ENCODE measurements at places on chromosomes 7 and 10.

DNA sequence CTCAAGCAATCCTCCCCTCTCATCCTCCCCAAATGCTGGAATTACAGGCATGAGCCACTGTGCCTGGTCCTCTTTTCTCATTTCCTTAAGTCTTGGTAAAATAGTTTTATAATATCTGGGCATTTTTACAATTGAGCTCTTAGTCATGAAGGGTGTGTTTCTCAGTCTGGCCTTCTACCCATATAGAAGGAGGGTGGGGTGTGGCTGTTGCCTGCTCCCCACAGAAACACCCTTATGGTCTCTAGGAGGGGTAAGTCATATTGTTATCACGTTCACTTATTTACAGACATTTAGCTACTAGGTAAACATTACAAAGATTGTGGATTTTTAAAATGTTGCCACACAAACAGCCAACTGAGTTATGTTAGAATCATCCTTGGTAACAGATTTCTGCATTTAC is 6.7 kb upstream of the OTUD1 start:
- DNase-seq = no peak

- DNase-seq = no peak
Observed at GRCh38 chr10:110436554-110437350, 61.0 kb upstream of the DUSP5 start.

DNA sequence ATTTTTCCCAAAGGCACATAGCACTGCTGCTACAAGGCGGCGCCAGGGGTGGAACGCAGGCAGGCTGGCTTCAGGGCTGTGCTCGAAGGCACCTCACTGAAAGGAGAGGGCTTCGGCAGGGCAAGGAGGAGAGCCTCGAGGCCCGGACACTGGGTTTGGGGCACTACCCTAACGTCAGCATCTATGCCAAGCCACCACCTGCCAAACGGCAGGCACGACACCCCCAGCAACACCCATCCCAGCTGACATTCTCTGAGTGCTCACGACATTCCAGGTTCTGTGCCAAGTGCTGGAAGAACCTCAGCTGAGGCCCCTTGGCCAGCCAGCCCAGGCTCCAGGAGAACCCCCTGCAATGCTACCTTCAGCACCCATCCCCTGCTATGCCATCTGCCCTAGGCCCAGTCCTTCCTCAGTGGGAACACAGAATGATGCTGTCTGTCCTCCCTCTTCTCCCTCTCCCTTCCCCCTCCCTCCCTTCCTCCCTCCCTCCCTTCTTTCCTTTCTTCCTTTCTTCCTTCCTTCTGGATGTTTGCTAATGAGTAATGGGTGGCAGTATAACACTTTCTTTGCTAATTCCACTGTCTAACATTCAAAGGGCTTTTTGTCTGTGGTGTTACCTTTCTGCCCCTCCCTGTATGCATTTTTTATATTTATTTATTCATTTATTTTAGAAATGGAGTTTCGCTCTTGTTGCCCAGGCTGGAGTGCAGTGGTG is 24.3 kb downstream of the ZCCHC24 start:
- DNase-seq = no peak

GRCh38 chr10:93440591-93441091 is 41.5 kb downstream of the MYOF start:
- no peak for DNase-seq

GRCh38 chr7:135510592-135511183 is 786 bp upstream of the CNOT4 start:
- DNase-seq = no peak

DNA sequence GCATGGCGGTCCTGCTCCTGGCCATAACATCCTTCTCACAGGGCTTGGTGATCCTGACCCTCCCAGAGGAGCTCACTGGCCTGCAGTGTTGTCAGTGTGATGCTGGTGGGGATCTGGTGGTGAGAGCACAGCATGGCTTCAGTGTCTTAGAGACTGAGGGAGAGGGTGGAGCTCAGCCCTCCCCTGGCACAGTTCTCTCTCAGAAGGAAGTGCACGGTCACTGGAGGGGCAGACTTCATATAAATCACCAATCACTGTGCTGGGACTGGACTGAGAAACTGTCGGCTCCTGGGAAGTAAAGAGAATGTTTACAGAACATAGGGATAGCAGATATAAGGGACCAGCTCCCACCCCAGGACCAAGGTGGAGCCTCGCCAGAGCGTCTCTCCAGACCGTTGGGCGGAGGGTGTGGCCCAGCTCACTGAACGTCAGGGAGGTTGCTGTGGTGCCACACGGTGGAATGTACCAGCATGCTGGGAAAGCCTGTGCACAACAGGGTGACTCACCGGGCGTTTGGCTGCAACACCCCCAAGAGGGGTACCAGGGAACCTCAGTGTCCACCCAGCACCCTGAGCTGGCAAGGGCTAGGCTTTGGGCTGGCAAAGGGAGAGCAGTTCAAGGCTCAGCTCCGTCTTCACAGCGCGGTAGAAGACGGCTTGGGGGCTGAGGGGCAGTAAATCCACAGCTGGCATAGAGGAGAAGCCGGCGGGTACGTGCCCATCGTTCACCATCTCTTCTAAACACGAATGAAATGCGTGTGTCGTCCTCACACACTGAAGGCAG is 8.8 kb upstream of the GET4 start:
- DNase-seq = peak; percentile 40

DNA sequence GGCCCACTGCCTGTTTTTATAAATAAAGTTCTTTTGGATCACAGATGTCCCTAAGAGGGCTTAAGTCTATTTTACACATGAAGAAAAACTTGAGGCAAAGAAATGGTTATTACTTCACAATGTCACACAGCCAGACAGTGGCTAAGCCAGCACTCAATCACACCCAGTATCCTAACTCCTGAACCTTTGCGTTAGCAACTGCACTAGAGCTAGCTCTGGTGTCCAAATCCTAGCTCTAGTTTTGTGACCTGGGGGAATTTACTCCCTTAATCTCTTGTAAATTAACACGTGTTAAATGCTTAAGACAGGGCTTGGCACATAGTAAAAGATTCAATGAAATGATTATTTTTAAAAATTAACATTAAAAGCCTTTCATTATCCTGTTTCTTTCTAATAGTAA is 49.0 kb upstream of the TPK1 start:
- DNase-seq = no peak

DNA sequence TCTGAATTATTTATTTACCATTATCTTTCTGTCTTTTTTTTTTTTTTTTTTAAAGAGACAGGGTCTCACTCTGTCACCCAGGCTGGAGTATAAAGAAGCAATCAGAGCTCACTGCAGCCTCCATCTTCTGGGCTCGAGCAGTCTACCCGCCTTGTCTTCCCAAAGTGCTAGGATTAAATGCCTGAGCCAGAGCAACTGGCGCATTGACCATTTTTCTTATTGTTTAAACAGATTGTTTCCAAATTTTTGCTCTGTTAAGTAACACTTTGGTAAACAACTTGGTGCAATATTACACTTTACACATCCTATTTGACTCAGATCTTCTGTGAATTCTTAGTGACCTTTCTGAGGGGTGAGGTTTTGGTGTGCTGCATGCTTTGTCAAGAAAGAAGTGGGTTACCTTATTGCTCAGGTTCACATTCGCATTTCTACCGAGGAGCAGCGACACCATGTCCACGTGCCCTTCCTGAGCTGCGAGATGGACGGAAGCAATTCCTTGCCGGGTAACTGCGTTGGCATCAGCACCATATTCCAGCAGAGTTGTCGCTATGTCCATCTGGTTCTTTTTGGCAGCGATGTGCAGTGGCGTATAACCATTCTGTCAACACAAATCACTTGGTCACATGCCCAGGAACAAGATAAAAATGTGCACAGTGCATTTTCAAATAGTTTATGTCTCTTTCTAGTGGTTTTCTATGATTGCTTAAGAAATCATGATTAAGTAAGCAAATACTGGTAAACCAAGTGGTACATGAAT is 203.2 kb downstream of the ANK3 start:
- no peak for DNase-seq

DNA sequence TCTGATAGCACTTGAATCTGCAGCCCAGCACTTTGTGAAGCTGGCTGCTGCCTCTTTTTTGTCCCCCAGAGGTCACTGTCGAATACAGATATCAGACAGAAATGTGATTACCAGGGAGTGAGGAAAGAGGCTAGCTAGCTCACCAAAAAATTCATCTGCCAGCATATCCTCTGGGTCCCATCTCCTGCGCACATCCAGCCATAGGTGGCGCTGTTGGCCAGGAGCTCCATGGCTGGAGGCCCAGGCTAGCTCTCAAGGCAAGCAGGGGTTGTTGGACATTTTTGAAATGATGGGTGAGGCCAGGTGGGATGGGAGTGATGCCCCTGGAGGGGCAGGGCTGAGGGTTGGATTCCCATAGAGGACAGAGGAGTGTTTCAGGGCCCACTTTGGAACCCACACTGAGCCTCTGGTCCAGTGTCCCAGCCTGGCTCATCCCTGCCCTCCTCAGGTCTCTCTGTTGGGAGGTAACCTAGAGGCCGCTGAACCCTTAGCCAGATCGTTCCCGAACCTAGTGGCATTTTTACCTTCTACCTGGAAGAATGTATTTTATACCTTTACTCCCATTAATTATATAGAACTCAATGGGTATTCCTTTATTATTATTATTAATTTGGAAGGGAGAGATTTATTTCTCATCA is 14.8 kb downstream of the DPCD start:
- DNase-seq = peak; percentile 25

DNA sequence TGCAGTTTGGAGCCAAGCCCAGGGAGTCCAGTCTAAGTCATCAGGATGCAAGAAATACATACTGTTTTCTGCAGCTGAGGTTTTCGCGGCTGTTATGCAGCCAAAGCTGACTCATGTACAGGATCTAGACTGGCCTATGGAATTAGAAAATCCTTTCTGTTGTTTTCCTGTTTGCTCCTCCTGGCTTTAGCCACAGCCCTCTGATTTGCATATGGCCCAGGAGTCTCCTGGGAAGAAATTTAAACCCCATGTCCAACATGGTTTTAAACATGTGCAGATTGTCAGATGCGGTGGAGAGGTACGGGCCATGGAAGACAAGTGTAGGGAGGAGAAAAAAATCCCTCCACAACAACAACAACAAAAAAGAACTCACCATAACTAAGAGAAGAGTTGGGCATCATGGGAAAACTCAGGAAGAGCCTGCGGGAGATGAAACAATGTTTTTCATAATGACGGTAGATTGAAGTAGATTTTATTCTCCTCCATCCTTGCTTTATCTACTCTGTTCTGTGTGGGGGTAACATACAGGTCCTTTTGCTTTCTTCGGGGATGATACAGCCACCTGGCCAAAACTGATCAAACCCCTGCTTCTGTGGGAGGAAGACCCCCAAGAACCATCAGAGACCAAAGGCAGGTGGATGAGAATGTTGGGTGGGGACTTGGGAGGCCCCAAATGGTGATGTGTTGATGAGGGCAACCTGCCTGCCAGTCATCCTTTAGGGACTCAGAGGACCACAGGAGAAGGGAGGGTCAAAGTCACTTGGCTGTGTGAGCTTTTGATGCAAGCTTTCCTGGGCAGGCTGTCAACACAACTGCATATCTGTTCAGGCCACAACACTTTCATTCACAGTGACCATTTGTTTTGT is 29.8 kb upstream of the GNA12 start:
- peak; percentile 95 for DNase-seq

DNA sequence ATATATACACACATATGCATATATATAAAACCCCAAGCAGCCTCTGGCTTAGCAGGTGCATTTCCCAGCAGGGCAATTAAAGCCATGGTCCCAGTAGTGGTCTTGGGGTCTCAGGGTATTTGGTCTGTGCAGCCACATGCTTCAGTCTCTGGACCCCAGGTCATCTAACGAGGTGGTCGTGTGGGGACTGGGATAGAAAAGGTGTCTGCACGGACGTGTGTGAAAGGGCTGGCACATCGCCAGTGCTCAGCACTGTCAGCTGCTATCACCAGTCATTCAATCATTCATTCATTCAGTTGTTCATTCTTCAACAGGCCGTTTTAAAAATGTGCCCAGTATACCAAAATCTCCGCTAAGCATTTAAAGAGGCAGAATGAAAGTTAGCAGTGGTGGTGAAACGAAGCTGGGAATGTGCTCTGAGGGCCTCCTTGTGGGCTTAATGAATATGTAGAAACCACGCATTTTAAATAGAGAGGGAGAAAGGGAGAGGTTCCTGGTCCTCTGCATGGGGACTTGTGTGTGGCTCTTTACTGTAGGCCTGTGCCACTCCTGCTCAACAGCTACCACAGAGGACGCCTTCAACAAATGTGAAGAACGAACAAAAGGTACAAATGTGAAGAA is 170.4 kb downstream of the EGFR start:
- DNase-seq = no peak

DNA sequence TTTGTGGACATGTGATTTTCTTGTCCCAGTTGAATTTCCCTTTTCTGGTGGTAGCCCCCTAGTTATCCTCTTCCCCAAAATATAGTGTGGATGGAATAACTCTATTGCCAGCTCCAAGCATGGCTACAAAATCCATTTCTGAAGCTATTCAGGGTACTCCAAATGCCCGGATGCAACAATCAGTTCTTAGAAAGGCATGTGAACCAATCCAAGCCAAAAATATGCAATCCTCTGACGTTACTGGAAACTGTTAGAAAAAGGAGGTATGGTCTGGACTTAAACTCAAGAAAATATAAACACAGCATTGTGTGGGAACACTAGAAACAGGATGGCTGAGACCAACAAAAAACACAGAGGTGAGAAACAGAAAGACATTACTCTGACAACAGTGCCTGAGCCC is 347.0 kb downstream of the GPAM start:
- no peak for DNase-seq

GRCh38 chr7:116316838-116317628 is 106.7 kb downstream of the TES start:
- DNase-seq = peak; percentile 98

DNA sequence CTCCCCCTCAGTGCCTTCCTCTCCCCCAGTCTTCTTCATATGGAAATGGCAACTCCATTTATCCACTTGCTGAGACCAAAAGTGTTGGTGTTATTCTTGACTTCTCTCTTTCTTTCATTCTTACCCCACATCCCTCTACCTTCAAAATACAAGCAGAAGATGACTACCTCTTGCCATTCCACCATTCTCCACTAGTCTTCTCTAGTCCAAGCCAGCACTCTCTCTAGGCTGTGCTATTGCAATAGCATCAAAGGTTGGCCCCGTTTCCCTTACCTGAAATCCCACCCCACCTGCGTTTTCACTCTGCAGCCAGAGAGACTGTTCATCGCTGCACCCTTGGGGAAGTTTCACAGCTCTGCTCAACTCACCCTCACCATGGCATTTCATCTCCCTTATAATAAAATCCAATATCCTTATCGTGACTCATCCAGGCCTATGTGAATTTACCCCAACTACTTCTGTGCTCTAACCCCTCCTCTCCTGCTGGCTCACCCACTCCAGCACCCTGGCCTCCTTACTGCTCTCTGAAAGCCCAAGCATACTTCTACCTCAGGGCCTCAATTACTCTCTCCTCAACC is 109.1 kb downstream of the LSM5 start:
- no peak for DNase-seq

DNA sequence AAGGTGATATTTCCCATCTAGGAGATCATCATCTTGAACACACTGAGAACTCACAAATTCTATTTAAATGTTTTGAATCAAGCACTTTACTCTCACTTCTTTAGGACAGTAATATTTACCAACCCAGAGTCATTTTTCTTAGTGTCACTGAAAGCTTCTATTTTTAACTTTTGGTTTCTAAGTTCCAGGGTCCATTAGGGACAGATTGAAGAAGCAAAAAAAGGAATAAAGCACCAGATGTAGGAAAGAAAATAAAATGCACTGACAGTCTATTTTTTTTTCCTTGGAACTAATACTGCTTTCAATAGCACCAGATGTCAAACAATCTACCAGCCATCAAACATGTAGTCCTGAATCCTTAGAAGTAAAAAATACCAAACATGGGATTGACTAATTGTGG is 526.7 kb upstream of the LRRN3 start:
- no peak for DNase-seq

GRCh38 chr7:78019447-78020135 is 221.0 kb downstream of the PHTF2 start:
- DNase-seq = no peak

Measured in keratinocyte (primary cell).